Osteoblast (primary cell): ENCODE measurements at places on chromosomes 4 and X. TPM values are rescaled to one million over a fixed set of nuclear protein-coding genes. Genes with fewer than 3 reads are reported as not detected.

DNA sequence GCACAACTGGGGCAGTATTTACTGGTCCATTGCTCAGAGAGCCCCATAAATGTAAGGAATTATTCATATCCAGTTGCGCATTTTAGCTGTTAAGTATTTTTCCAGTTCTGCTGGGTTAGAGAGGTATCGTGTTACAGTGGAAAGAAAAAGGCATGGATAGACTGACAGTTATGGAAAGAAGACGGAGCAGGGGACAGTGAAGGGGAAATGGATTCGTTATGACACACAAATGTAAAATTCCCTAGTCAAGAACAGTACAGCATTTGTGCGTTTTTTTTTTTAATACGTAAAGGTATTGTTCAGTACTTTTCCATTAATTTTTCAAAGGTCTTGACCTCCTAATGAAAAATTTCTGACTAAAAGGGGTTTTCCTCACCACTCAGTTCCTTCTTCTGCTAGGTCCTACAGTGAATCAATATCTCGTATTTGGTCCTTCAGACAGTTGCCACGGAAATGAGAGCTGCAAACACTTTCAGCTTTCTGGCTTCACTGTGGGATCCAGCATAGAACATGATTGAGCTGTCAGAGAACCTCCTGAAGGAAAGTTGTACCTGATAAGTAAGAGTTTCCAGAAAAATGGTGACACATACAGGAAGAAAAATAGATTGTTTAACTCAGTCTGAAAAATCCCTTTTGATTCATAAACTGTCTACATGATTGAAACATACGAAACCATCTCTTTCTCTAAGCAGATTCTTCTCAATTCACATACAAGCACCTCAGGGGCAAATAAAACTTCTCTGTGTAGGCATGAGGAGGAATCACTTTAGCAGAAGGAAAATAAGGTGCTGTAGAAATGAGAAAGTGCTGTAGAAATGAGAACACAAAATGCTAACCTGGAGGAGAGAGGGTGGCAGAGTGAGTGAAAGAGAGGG lies 21.8 kb upstream of the BBS12 start:
- no peaks in the 10 kb centered on the region for H3K27me3 ChIP-seq
- H3K4me1 ChIP-seq, result peaks cover 9% of the 10 kb centered on the region
- no peak for DNase-seq
- peak overlapping the region; percentile 49 for H3K4me3 ChIP-seq
- peak overlapping the region; percentile 38 for H3K27ac ChIP-seq

GRCh38 chrX:93461060-93461459 lies 212.3 kb downstream of the NAP1L3 start:
- no peaks in the 10 kb centered on the region for H3K27me3 ChIP-seq
- no peak overlapping the region for H3K27ac ChIP-seq
- H3K4me1 ChIP-seq, result no peaks in the 10 kb centered on the region

- H3K27me3 ChIP-seq, result no peaks in the 10 kb centered on the region
- H3K4me3 ChIP-seq, result no peak overlapping the region
- peaks cover 40% of the 10 kb centered on the region for H3K4me1 ChIP-seq
- peak; percentile 81 for DNase-seq
- H3K27ac ChIP-seq, result peak overlapping the region; percentile 72
Measured at GRCh38 chr4:156830351-156830750, 141.2 kb downstream of the PDGFC start.

FREM3 gene
- not detected in 2 replicates for total RNA-seq

- no peak overlapping the region for H3K27ac ChIP-seq
- no peaks in the 10 kb centered on the region for H3K4me1 ChIP-seq
- H3K36me3 ChIP-seq, result no peaks in the 10 kb centered on the region
- DNase-seq, result peak; percentile 8
- H3K4me3 ChIP-seq, result no peak overlapping the region
Measured at GRCh38 chr4:80540785-80541469, 205.4 kb downstream of the CFAP299 start.

DNA sequence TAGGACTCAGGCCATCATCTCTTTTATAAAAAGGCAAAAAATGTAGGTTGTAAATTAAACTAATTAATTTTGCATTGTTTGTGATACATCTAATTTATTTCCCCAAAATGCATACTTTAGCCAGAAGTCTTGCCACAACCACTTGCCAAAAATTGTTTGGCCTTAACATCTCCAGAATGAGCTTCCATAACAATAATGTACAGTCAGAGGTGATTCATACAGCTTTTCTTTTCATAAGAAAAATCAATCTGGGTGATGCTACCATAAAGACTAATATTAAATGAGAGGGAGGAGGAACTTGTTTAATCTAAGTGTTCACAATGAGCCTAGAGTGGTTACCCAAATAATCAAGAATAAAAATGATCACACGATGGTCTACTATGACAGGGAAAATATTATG lies 59.3 kb downstream of the AMMECR1 start:
- no peaks in the 10 kb centered on the region for H3K36me3 ChIP-seq
- DNase-seq, result peak; percentile 77
- peaks cover 2% of the 10 kb centered on the region for H3K4me1 ChIP-seq

AGTR2 gene
- total RNA-seq, result not detected in 2 replicates

RAI2 gene
- under 0.01 and 0.36 TPM in 2 replicates for total RNA-seq

GRCh38 chr4:107213880-107214279 lies 177.8 kb upstream of the DKK2 start:
- H3K27ac ChIP-seq, result no peak overlapping the region
- DNase-seq, result no peak
- H3K36me3 ChIP-seq, result no peaks in the 10 kb centered on the region
- H3K4me1 ChIP-seq, result no peaks in the 10 kb centered on the region
- no peaks in the 10 kb centered on the region for H3K27me3 ChIP-seq

ITM2A gene
- total RNA-seq, result not detected in 2 replicates

DNA sequence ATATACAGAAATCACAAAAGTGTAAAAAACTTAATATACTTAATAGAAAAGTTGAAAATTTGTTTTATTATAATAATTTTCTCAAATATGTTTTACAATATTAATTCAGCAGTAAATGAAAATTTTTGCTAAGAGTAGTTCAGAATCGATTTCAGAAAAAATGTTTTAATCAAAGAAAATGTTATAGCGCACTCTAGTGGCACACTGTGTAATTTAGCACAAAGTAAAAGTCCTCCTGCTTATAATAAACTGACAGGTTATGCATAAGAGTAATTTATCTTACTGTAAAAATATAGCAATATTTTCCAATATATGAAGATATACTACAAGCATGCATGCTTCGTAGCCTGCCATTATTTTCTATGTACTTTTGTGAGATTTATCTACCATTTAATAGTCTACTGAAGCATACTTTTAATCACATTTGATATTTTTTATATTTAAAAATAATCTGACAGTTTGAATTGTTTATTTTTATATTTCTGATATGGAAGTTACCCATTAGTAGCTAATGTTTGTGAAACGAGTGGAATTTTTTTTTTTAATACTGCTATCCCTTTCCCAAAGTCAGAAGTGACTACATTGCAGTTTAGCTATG lies 217.9 kb upstream of the KLHL4 start:
- H3K27me3 ChIP-seq, result no peaks in the 10 kb centered on the region
- no peaks in the 10 kb centered on the region for H3K4me1 ChIP-seq
- DNase-seq, result no peak
- no peak overlapping the region for H3K27ac ChIP-seq
- H3K36me3 ChIP-seq, result no peaks in the 10 kb centered on the region

MAGIX gene
- 1.2 and 1.8 TPM in 2 replicates for total RNA-seq

DNA sequence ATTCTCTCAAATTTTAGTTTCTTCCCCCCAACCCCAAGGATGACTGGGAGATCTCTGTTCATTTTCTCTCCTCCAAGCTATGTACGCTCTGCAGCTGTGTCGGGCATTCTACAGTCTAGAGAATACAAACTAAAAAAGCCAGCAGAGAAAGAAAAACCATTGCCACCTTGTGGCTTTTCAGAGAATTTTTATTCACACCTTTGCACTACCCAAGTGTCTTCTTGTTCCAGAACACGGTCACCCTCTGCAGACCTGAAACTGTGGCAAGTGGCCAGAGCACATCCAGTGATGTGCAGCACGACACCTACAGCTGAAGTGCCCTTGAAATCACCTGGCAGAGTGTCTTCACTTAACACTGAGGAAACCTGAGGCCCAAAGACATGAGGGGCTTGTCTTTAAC lies 68.6 kb downstream of the CHST7 start:
- DNase-seq, result no peak
- H3K4me3 ChIP-seq, result no peak overlapping the region

DNA sequence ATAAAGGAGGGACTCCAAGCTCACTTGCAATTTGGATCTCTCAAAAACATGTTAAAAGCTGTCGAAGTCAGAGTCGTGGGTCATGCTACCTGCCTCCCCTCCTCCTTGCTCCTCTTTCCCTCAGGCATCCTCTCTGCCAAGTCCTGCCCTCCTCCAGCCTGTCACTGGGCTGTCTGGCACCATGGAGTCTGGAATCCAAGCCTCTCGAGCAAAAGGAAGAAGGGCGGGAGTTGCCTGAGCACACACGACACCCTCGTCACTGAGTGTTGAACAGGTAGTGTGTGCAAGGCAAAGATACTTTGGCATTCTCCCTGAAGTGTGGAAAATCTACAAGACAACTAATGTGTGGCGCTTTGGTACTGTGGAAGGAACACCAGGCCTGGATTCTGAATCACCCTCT lies 62.2 kb downstream of the HAUS3 start:
- H3K4me1 ChIP-seq, result no peaks in the 10 kb centered on the region
- H3K27me3 ChIP-seq, result no peaks in the 10 kb centered on the region
- DNase-seq, result no peak
- no peak overlapping the region for H3K27ac ChIP-seq

DNA sequence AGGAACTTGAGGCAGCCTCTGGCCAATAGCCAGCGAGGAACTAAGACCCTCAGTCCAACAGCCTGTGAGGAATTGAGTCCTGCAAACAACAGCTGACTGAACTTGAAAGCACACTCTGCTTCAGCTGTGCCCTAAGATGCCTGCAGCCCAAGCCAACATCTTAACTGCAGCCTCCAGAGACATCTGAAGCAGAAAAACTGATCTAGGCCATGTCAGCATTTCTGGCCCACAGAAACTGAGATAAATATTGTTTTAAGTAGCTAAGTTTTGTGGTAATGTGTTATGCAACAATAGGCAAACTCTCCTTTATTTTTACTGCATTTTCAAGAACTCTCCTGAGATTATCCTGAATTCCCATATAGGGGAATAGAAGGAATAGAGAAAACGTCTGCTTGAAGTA lies 24.4 kb upstream of the PIGA start:
- no peaks in the 10 kb centered on the region for H3K4me1 ChIP-seq
- H3K36me3 ChIP-seq, result no peaks in the 10 kb centered on the region
- H3K4me3 ChIP-seq, result no peak overlapping the region
- DNase-seq, result no peak
- H3K27ac ChIP-seq, result no peak overlapping the region
- no peaks in the 10 kb centered on the region for H3K27me3 ChIP-seq

FGD1 gene
- total RNA-seq, result 8.7 and 9.1 TPM in 2 replicates

TMPRSS11F gene
- total RNA-seq, result not detected in 2 replicates

- no peaks in the 10 kb centered on the region for H3K27me3 ChIP-seq
- no peak overlapping the region for H3K4me3 ChIP-seq
- no peak for DNase-seq
- H3K36me3 ChIP-seq, result no peaks in the 10 kb centered on the region
- H3K27ac ChIP-seq, result no peak overlapping the region
Measured at GRCh38 chrX:149284616-149285015, 220.5 kb downstream of the IDS start.

ARHGAP4 gene
- total RNA-seq, result 0.88 and 1.4 TPM in 2 replicates

DNA sequence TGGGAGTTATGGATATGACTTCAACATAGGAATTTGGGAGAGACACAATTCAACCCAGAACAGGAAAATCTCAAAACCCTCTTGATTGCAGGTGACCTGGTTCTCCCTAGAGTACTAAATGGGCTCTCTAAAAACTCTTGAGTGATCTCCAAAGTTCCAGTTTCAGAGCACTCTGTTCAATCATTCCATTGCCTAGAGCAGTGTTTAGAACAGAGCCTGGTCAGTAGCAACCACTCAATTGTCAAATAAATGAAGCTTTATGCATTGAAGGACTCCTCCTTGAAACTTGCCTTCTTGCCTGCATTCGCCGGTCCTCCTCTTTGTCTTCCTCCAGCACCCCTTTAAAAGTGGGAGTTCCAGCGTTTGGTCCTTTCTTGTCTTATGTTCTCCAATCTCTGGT lies 85.8 kb downstream of the KIT start:
- H3K36me3 ChIP-seq, result no peaks in the 10 kb centered on the region
- H3K4me3 ChIP-seq, result no peak overlapping the region
- no peak overlapping the region for H3K27ac ChIP-seq
- DNase-seq, result no peak

MAOB gene
- total RNA-seq, result 0.29 and 0.72 TPM in 2 replicates

PIN4 gene
- total RNA-seq, result 10.6 and 13.8 TPM in 2 replicates

DNA sequence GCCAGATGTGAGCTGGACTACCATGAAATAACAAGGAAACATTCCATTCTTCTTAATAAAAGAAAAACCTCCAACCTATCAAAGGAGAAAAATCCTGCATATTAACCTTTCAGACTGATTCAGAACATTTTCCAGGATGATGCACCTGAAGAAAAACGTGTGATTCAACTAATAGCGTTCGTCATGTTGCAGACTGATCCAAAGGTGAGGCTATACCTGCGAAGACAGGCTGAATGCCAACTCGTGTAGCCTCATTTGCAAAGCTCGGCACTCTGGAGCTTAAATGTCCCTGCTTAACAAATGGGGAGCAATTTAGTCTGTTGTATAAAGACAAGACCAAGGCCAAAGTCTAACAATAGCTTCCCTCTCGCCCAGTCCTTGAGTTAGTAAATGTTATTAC lies 172.0 kb upstream of the NOCT start:
- no peak for DNase-seq
- no peak overlapping the region for H3K4me3 ChIP-seq
- H3K27me3 ChIP-seq, result peaks cover 31% of the 10 kb centered on the region
- no peaks in the 10 kb centered on the region for H3K4me1 ChIP-seq
- no peak overlapping the region for H3K27ac ChIP-seq
- no peaks in the 10 kb centered on the region for H3K36me3 ChIP-seq

DNA sequence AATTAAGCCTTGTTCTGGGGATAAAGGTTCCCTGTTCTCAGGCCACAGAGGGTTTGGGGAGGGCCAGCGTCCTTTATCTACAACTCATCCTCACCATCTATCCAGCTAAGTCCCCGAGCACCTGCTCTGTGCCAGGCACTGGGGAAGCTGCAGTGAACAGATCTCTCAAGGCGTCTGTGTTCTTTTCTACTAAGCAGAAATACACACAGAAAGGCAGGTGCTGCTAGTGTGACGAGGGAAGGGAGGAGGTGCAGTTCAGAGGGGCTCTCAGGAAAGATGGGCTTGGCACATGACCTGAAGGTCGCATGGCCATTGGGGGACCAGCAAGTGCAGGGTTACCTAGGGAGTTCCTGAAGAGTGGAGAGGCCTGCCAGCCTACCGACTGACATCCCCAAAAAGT lies 352.2 kb downstream of the NR3C2 start:
- H3K36me3 ChIP-seq, result no peaks in the 10 kb centered on the region
- H3K4me3 ChIP-seq, result no peak overlapping the region
- H3K27me3 ChIP-seq, result no peaks in the 10 kb centered on the region
- DNase-seq, result no peak
- H3K4me1 ChIP-seq, result peaks cover 4% of the 10 kb centered on the region
- H3K27ac ChIP-seq, result no peak overlapping the region

GRCh38 chr4:22091906-22092305 lies 143.3 kb upstream of the KCNIP4 start:
- peaks cover 2% of the 10 kb centered on the region for H3K4me1 ChIP-seq
- H3K27ac ChIP-seq, result no peak overlapping the region
- no peaks in the 10 kb centered on the region for H3K36me3 ChIP-seq
- no peak overlapping the region for H3K4me3 ChIP-seq
- H3K27me3 ChIP-seq, result no peaks in the 10 kb centered on the region
- DNase-seq, result no peak

- no peaks in the 10 kb centered on the region for H3K36me3 ChIP-seq
- no peak overlapping the region for H3K27ac ChIP-seq
- no peak overlapping the region for H3K4me3 ChIP-seq
- no peaks in the 10 kb centered on the region for H3K27me3 ChIP-seq
- H3K4me1 ChIP-seq, result peaks cover 21% of the 10 kb centered on the region
Measured at GRCh38 chr4:52638717-52639116, 20.4 kb downstream of the USP46 start.
